Central memory CD4-positive, alpha-beta T cell (primary cell): ENCODE measurements at places on chromosomes 2 and 18.

- DNase-seq: no peak
These were observed 32.5 kb upstream of the ICOS start for GRCh38 chr2:203904022-203904421.

- DNase-seq: no peak
These were observed 234.1 kb downstream of the CCDC102B start for GRCh38 chr18:69032009-69032408.

- DNase-seq: no peak
These were observed 1.5 kb downstream of the GAD1 start for GRCh38 chr2:170818036-170818751.

GRCh38 chr18:35707674-35708073 is 126.1 kb downstream of the GALNT1 start:
- no peak for DNase-seq

GRCh38 chr2:191869781-191870180 is 22.9 kb upstream of the CAVIN2 start:
- DNase-seq: no peak

GRCh38 chr2:75800456-75800855 is 89.7 kb upstream of the GCFC2 start:
- no peak for DNase-seq

- no peak for DNase-seq
These were observed 50.4 kb upstream of the PPM1B start for GRCh38 chr2:44118257-44118656.

DNA sequence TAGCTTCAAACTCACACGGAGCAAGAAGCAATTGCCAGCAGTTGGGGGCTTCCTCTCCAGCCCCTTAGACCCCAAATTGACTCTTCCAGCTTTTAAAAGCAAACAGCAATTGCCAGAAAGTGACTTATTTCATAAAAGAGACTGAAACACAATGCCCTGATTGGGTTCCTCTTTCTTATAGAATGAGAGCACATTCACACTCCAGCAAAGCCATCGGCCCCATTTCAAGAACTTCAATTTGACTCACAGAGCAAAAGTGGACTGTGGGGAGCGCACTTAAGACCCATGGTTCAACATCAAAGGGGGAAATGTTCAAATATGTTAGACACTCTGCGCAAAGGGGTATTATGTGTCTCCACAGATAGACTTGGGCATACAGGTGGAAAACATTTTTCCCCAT is 484.7 kb downstream of the BCL11A start:
- no peak for DNase-seq

DNA sequence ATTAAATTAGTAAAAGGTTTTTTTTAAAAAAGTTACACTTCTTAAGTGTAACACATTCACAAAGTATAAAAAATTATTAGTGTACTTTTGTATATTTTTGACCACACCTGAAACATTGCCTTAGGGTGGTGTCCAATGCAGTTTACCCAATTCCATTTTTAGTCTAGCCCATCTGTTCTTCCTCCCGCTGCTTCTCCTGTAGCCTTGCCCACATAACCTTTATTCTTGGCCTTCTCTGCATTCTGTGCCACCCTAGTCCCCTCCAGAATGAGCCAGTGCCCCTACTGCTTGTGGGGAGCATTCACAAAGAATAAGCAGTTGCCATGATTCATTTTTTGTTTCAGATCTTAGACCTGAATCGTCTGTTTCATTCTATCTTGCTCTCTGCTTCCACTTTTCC is 78.4 kb upstream of the MYT1L start:
- no peak for DNase-seq

DNA sequence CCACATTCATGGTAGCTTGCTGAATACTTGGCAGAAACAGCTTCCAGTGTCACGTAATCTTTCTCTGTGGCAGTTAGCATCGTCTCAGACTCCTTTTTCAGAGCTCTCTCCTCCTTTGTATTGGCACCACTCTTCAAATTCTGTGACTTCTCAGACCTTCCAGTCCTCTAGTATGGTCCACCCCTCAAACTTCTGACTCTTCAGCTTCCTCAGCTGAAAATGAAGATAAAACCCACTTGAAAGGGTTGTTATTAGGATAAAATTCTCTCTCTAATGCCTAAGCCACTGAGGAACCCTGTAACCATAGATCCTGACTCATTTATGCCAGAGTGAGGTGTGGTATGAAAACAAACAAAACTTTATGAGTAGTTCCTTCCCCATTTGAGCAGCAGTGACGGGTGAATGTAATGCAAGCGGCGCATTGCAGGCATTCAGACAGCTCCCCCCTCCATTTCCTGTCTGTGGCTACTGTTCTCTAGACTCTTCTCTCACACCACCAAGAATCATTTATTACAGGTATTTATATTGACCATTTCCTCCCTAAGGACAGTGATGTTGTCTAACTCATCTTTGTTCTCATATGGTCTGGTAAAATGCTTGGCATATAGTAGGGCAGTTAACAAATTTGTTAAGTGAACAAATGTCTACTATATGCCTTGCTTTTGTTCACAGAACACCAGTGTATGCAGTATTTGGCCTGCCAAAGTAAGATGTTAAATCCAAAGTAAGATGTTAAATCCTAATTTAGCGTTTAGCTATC is 35.3 kb downstream of the GALNT1 start:
- DNase-seq: peak; percentile 51

GRCh38 chr2:241905716-241906377 is 36.3 kb downstream of the RTP5 start:
- no peak for DNase-seq

GRCh38 chr2:107529146-107529545 is 297.5 kb upstream of the RGPD4 start:
- no peak for DNase-seq

DNA sequence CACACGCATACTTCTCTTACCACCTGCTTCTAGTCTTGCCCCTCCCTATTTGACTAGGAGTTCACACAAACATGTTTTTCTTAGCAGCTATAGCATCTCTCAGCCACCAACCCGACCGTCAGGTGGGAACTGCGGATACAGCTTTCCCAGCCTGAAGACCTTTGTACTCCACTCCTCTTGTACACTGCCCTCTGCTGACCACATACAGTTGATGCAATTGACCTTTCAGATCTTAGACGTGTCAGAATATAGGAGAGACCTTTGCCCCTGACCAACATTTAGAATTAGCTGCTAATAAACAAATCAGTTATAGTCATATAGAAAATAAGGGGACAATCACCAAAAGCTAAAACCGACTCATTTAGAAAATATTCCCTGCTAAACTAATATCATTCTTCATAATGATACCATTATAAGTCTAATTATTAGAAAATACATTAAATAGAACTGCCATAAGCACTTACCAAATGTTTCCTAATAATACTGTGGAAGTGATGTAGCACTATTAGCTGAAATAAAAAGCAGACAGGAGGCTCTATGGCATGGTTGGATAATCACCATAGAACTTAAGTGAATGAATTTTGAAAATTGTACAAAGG is 208.4 kb downstream of the RAD51AP2 start:
- no peak for DNase-seq

GRCh38 chr18:11741505-11742145 is 52.6 kb downstream of the GNAL start:
- DNase-seq: no peak

- no peak for DNase-seq
These were observed 325.8 kb upstream of the SPHKAP start for GRCh38 chr2:228507231-228507824.

GRCh38 chr2:193743089-193743488 is 1548.4 kb upstream of the TMEFF2 start:
- no peak for DNase-seq

GRCh38 chr2:138752197-138752956 is 27.8 kb downstream of the NXPH2 start:
- DNase-seq: no peak

DNA sequence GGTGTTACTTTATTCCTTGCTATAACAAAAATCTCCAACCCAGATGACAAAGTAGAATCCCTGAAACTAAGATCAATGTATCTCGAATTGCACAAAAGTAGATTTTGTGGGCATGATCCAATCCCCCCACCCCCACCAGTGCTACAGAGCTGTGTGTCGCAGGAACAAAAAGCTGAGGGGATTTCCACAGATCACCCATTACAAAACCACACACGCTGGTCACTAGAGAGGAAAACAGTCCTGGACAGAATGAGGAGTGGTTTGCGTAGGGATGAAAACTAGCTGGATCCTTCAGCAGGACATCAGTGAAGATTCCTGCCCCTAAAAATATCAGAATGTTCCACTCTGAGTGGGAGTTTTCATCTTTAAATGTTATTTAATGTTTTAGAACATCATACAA is 165.3 kb upstream of the STK17B start:
- DNase-seq: no peak

- DNase-seq: no peak
These were observed 193.5 kb downstream of the PRKCE start for GRCh38 chr2:45844796-45845457.

- no peak for DNase-seq
These were observed 257.4 kb downstream of the ASXL3 start for GRCh38 chr18:33835419-33835818.

DNA sequence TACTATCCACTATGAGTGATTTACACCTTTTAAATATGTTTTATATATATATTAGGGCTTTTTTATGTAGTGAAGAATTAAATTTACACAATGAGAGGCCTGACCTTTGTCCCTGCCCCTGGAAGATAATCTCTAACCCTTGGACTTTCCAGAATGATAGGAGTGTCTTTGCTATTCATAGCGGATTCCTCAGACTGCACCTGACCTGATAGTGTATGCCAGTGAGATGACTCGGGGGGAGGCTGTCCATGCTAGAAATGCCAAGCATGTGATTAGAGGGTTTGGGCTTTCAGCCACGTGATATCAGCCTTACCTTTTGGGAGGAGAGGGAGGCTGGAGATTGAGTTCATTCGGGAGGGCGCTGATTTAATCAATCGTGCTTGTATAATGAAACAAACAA is 44.1 kb upstream of the LHCGR start:
- no peak for DNase-seq

DNA sequence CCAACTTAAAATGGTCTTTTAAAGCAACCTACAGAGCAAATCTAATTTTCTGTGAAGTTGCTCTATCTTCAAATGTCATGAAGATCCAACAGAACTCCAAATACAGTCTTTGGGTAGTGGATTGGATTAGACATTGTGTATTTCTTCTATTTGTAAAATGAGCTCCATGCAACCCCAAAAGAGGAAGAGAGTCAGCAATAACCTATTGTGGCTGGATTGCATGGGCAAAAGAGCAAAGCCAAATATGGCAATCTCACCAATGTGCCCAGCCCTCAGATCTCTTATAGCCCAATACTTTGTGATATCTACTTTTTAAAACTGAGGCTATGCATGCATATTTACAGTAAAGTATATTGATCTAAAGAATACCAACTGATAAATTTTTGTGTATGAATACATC is 146.3 kb downstream of the TXNL1 start:
- no peak for DNase-seq

DNA sequence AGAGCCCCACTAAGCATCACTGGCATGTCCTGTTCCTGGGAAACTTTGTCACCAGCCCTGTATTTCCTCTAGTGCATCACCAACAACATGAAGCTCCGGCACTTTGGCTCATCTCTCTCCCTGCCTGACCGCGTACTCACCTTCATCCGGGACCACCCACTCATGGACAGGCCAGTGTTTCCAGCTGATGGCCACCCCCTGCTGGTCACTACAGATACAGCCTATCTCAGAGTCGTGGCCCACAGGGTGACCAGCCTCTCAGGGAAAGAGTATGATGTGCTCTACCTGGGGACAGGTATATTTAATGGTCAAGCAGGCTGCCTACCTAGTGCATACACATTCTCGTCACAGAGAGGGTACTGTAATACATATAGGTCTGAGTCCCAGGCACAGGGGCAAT is 21.0 kb downstream of the SEMA4F start:
- no peak for DNase-seq

DNA sequence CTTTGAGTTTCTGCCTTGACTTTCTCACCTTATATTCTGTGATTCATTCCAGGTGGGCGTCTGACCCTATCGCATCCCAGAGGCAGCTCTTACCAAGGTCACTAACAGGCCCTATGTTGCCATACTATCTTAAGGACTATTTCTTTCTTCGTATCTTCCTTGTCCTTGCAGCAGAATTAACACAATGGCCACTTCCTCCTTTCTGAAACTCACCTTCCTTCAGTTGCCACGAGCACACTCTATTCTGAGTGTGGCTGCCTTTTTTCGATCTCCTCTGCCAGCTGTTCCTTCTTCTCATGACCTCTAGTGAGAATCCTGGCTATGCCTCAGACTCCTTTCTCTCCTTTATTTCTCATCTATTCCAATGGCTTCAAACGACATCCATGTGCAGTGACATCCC is 160.4 kb upstream of the CCDC195 start:
- DNase-seq: no peak

DNA sequence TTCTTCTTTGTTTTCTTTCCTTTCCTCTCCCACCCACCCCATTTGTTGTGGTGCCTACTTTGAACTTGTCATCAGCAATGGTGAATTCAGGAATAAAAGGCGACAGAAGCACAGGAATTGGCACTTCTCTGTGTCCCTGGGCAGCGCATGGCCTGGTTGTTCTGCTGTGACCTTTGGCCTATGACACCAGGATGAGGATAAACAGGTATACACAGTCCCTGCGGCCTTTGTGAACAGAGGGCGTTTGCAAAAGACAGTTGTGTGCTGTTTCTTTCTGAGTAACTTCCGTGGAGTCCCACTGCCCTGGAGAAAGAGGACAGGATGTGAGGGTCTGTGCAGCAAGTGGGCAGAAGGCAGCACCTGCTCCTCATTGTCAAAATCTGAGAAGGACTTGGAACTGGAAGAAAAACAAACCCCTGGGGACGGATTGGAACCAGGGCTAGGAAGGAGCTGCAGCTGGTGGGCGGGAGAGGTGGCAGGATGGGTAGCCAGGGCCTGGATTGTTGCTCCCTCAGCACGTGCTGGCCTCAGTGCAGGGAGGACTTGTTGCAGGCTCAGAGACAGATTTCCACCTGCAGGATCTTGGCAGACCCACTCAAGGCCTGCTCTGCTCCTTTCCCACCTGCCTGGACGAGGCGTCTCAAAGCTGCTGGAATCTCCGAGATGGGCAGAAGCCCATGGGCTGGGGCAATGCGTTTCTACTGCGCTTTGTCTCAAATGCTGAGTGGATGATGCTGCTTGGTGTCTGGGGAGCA is 159.5 kb downstream of the ACKR3 start:
- DNase-seq: no peak

DNA sequence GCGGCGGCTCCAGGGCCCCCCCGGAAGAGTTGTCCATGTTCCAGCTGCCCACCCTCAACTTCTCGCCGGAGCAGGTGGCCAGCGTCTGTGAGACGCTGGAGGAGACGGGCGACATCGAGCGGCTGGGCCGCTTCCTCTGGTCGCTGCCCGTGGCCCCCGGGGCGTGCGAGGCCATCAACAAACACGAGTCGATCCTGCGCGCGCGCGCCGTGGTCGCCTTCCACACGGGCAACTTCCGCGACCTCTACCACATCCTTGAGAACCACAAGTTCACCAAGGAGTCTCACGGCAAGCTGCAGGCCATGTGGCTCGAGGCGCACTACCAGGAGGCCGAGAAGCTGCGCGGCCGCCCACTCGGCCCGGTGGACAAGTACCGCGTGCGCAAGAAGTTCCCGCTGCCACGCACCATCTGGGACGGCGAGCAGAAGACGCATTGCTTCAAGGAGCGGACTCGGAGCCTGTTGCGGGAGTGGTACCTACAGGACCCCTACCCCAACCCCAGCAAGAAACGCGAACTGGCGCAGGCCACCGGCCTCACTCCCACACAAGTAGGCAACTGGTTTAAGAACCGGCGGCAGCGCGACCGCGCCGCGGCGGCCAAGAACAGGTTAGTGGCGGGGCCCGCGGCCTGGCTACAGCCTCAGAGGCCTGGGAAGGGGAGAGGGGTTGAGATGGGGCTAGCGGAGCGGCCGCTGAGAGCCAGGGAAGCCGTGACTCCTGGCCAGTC is 965 bp downstream of the SIX3 start:
- DNase-seq: no peak

- no peak for DNase-seq
These were observed 119.5 kb upstream of the TLK1 start for GRCh38 chr2:171279983-171280790.
